ENCODE measurements at places on chromosomes 5 and 9.

DNA sequence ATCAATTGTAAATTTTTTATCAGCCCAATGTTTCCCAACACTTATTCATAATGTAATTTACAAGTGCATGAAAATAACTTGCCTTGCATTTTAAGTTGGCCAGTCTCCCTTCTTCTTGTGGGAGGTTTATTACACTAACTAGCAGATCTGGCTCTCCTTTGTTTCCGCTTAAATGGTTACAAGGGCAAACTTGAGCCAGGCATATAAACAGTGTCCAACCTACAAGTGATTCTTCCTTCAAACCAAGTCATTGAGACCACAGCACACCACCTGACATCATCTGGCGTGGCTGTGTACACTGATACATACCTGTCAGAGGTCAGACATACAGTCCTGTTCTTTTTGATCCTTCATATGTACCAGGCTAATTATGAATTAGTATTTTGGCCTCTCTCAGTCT lies 80.1 kb downstream of the ALDH1A1 start:
- no peak for DNase-seq

DNA sequence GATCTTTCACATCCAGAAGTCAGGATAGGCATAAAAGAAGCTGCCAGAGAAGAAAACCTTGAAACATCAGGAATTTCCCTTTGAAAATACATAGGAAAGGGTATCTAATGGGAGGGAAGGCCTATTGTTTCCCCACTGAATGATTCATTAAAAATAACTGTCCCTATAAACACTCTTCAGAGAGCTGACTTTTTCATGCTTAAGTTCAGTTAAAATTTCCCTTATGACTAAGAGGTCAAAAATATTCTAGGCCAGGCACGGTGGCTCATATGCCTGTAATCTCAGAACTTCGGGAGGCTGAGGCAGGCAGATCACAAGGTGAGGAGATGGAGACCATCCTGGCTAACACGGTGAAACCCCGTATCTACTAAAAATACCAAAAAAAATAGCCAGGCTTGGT lies 499.5 kb downstream of the ENC1 start:
- no peak for DNase-seq

DNA sequence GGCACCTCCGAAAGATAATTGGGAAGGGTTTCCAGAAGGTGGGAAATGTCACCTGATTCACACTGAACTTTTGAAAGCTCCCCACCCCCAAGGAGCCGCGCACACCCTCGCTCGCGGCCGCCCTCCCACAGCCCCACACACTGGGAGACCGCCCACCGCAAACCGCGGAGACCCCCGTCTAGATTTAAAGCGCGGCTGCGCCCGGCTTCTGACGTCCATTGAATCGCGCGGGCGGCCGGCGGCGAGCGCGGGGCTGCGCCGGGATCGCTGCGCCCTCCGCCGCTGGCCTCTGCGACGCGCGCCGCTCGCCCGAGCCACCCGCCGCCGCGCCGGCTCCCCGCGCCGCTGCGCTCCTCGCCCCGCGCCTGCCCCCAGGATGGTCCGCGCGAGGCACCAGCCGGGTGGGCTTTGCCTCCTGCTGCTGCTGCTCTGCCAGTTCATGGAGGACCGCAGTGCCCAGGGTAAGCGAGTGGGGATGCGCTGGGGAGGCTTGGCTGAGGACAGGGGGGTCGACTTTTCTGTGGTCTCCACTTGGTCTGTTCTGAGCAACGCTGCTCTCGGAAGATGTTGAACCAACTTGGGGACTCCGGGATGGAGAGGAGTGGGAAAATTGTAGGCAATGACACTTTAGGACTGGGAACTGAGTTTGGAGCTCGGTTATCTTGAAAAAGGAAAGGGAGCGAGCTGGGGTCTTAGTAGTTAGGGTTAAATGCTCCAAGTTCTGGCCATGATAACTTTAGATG lies at the start of gene FST:
Gene FST, plus strand, starts transcription at position 214 of the 743 bp plus-strand sequence. Its CDS starts 163 bp downstream, at position 377.
- DNase-seq = no peak

DNA sequence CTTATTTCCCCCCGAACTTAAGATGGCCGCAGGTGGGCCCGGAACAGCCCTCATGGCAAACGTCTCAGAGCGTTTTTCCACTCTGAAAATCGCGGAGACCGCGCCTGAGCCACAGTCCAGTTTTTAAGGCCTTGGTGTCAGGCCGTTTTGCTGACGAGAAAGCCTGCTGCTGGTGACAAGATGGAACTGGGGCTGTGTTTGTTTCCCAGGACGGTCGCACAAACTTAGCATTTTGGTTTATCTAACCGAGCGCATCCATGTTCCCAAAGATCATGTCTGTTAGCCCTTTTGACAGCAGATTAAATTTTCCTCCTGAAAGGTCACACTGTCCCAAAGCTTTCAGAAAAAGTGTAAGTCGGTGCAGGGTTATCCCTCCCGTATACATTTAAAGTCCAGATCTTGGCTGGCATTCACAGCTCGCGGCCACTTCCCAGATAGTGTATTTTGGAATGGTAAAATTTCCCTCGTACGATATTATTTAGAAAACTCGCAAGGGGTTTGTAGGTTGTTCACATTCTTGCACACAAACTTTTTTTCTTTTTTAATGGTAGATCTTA lies 812 bp downstream of the SREK1 start:
- DNase-seq = no peak

DNA sequence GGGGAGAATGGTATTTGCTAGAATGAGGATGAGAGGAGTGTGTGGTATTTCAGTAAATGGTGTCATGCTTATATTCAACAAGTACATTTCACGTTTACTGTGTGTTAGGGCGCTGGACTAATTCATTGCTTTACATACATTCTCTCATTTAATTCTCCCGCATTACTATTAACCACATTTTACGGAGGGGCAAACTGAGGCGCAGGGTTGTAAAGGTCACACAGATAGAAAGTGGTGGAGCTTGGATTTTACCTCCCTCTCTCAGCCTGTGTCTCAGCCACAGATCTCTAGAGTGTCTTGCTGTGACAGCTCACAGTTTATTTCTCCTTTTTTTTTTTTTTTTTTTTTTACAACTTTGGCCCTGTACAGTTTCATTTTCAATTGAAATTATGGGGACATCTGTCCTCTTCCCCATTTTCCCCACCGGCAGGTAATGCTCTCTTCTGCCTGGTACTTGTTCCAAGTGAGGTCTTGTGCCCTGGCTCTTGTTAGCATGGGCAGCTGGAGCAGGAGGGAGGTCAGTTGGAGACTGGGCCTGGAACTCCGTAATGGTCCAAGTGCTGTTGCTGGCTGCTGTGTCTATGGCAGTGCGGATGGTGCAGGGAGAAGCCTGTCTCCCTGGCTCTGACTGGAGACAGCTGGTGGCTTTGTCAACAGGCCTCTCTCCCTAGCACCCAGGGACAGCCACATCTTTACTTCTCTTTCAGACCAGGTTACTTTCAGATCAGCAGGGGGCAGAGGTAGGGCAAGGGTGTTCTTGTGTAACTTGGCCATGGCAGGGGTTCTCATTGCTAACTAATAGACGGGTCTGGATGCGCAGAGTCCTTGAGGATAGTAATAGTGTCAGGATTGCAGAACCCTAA lies 20.5 kb upstream of the NDST1 start:
- peak; percentile 69 for DNase-seq

DNA sequence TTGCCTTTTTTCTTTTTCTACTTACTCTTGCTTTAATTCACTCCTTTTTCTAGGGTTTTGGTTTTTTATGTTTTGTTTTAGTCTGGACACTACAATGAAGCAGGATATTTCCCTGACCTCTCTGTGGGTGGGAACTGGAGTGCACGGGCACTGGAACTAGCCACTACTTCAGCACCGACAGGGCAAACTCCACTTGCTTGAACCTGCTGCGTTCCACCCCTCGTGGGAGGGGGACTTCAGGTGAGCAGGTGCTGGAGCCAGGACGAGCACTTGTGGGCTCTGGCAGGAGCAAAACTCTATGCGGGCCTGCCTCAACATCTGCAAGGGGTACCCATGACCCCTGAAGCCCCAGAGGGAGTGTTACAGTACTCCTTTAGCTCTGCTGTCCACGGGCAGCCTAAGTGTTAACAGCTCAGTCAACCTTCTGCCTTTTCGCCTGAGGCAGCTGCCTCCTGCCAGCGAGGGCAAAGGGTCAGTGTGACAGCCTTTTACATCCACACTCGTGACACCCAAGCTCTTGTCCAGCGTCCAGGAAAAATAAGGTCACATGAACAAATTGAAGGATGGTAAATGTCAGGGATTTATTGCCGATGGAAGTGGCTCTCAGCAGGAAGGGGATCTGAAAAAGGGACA lies 144.1 kb upstream of the NFIL3 start:
- no peak for DNase-seq

- DNase-seq = no peak
These were observed 8.6 kb downstream of the ABLIM3 start for GRCh38 chr5:149149942-149150341.

DNA sequence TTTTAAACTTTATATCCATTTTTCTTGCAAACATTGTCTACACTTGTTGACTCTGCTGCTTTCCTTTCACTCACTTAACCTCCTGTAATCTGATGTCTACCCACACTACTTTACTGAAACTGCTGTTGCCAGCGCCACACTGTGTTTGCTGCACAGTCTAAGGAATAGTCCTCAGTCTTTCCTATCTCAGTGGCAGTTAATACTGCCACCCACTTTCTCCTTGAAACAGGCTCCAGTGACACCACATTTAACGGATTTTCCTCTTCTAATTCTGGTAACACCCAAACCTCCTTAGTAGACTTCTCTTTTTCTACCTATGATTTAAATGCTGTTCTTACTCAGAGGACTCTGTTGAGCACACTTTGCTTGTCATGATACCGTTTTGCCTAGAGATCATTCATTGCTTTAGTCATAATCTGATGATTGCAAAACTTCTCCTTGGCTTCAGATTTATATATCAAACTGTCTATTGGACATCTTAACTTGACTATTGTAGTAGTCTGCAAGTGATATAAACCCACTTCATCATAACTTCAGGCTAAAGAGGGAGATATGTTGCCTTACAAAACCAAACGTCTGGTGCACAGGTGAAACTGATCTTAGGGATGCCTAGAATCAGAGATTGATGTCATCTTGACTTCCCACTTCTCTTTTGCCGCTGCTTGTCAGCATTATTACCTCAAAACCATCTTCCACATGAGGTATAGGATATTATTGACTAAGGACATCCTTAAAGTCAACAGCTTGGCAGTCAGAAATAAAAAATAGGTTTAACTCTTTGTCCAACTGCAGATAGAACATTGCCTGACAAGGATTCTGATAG lies 94.1 kb downstream of the CDC42SE2 start:
- peak; percentile 59 for DNase-seq
